ENCODE measurements at places on chromosomes 7 and 10.

DNA sequence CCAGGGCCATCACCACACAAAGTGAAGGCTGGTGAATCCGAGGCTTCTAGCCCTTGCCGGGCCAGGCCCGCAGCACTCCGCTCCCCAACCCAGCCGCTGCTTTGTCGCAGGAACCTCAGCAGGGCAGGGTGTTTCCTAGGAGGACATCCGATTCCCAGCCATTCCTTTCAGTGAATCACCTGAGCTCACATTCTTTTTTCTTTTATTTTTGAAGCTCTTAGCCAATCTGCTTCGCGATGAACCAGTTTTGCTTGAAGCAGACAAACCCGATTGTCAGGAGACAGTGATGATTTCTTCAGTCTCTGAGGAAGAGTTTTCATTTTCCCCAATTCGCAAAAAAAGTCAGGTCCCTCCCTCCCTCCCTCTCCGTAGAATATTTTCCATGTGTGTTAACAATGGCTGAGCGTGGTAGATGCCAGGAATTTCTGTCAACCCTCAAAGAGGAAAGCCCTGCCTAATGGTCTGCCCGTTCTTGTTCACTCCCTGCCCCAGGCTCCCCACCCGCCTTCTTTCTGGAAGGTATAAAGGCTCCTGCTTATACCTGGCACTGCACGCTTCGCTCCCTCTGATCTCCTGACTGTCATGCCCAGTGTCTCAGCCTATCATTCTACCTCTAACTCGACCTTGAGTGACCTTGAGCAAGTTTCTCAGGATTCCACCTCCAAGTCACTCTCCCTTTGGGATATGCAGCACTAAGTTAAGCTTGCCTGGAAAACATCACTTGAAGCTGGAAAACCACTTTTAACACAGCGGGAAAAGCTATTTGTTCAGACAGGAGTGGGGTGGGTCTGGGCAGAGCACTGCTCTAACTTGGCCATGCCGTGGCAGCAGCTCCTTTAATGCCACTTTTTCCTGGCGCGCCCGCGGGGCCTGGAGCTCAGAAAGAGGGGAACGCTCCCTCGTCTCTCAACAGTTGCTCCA is 35.1 kb downstream of the EGFR start:
- DNase-seq, result no peak

DNA sequence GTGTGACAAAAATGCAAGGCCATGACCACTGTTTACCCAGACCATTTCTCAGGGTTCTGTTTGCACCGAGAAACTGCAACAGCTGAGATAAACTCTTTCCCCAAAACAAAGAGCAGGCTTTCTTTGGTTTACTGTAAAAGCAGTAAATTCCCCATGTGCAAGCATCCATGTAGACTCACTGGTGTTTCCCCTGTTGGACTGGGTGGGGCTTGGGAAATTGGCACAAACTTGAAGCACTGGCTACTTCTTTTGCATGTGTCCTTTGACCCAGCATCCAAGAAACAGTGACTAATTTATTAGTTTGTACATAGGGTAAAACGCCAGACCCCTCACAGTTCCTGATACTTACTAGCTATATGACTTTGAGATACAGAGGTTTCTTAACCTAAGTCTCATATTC is 12.3 kb downstream of the IQUB start:
- DNase-seq, result peak; percentile 36

DNA sequence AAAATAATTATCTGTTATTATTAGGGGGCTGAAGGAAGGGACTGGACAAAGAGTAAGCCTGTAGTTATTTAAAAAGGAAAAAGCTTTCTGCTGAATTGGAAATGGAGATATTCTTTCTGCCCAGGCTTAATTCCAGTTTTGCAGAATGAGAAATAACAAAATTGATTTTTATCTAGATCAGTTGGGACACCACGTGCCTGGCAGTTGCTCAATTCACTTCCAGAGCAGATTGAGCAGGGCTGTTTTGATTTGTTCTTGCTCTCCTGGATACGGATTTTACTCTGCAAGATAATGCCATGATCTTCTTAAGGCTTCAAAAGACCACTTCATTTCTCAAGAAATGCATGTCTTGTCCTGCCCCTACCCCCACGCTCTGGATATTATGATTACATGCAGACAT is 524.3 kb downstream of the TCERG1L start:
- DNase-seq, result no peak

DNA sequence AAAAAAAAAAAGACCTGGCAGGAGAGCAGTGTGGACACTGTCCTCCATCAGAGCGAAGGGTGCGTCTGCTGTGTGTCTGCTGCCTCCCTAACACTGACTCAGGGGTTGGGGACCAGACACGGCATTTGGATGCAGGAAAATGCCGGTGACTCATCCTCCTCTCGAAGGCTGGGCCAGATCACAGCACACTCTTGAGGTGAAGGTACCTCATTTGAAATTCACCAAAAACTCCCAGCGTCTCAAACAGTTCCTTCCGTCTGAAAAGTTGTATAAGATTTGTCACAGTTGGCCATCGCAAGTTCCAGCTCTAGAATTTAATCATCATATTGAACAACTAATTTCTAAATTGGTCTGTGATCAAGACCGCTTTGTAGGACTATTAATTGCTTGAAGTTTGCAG is 118.1 kb upstream of the LYZL2 start:
- no peak for DNase-seq

DNA sequence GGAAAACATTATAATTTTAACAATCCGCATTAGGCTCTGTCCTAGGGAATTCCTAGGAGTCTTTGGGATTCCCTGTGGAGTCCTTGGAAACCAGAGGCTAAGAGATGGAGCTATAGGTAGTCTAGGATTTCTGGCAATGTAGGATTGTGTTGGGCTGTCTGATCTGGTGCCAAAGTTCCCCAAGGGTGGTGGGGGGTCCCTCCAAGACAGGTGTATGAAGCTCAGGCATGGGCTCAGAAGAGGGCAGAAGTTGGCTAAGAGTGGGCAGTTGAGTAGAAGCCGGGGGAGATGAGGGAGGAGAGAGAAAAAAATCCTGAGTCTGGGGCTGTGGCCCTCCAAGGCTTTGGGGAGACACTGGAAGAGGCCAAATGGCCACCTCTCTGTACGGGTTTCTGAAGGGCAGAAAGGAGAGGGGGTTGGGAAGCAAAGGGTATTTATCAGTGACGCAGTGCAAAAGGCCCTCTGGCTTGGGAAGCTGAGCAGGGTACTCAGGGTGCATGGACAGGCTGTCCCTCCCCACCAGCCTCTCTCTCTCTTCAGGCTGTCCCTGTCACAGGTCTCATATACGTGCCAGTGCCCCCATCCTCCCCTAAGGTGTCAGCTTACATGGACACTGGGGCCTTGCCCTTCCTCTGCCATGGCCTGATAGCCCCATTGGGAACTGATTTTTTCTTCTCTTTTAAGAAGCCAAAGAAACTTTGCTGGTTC is 929 bp downstream of the HOXA6 start:
- DNase-seq, result no peak

GRCh38 chr7:27277628-27278027 is 35.0 kb downstream of the EVX1 start:
- DNase-seq, result no peak

DNA sequence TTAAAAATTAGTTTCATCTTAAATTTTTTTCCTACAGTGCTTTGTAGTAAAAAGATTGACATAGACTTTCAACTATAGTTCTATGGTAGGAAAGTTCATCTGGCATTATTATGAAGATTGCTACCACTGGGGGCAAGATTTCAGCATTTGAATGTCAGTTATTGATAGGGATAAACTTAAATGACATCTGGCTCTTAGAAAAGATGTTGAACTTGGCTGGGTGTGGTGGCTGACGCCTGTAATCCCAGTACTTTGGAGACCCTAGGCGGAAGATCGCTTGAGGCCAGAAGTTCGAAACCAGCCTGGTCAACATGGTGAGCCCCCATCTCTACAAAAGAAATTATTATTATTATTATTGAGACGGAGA is 1.4 kb upstream of the TRA2A start:
- DNase-seq, result no peak

GRCh38 chr7:119232091-119232490 is 1007.6 kb downstream of the ANKRD7 start:
- no peak for DNase-seq

- DNase-seq, result no peak
Measured at GRCh38 chr7:50838675-50839377, 56.1 kb upstream of the GRB10 start.

DNA sequence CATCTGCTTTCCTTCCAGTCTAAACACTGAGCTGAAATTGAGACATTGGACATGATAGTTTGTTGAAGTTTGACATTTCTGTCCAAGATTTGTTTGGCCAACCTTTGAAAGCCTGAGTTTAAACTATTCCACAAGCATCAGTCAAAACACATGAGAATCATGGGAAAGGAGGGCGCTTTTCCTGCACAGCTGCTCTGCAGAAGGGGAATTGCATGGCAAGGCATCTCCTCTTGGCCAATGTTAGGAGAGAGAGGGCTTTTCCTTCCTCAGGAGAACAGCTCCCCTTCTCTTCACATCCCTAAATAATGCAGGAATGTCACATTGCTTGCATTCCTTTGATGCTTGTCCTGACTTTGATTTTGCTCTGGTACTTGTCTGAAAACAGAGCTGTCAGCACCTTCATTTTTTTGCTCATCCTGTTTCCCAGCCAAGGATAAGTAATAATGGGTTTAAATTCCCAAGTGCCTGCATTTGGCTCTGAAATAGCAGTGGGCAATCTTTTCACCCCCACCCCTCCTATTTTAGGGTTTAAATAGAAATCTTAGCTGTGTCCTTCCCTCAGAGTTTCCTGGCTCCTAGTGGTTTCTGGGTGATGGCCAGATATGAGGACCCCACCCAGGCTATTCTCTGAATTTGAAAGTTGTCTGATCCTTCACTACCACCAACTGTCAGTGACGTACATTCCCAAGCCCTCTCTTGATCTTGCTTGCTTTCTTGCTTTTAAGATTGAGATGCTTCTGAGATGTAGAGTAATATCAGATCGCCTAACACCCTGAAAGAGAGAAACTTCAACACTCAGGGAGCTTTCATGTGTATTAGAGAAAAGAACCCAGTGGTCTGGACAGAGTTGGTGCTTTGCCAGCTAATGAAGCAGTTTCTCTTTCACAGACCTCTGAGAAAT is 75.2 kb upstream of the NPVF start:
- no peak for DNase-seq

- DNase-seq, result no peak
Measured at GRCh38 chr10:72173262-72173618, 42.6 kb upstream of the ANAPC16 start.

GRCh38 chr10:125514206-125515162 is 168.5 kb downstream of the TEX36 start:
- no peak for DNase-seq

DNA sequence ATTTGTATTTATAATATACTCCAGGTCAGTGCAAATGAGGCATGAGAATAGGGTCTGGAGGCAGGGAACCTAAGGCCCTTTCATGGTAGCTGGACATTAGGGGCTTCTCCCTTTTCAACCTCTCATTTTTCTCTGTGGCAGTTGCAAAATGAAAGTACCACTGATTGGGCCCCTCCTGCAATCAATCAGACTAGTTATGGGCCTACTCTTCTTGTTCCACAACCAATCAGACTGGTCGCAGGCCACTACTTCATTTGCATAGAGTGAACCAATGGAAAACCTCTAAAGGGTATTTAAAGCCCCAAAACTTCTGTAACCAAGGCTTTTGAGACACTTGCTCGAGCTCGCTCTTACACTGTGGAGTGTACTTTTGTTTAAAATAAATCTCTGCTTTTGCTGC is 10.0 kb upstream of the PRPS1L1 start:
- no peak for DNase-seq

- no peak for DNase-seq
Measured at GRCh38 chr7:131321656-131322055, 6.0 kb upstream of the MKLN1 start.

DNA sequence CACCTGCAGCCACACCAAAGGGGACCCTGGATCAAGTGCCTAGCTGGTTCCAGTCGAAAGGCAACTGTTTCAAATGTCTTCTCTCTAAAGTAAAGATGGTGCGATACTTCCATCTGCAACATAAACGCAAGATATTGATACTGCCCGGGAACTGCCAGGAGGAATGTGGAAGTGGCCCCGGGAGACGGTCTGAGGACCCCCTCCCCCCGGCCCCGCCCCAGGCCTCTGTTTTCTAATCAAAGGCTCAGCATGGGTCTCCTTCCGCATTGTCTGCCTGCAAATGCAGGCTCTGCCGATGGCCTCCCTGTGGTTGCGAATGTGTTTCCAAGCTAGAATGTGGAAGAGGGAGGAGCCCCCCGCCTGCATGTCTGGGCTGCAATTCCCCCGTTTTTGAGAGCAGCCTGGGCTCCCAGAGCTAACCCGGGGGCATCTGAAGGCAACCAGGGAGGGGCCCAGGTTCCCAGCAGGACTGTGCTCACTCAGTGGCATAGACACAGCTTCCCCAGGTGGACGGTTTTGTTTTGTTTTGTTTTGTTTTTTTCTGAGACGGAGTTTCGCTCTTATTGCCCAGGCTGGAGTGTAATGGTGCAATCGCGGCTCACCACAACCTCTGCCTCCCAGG is 223.9 kb upstream of the PPP2R2D start:
- DNase-seq, result no peak

GRCh38 chr7:138882249-138882648 is 84.3 kb upstream of the ATP6V0A4 start:
- DNase-seq, result no peak

GRCh38 chr7:122135275-122135674 is 8.8 kb downstream of the AASS start:
- no peak for DNase-seq

DNA sequence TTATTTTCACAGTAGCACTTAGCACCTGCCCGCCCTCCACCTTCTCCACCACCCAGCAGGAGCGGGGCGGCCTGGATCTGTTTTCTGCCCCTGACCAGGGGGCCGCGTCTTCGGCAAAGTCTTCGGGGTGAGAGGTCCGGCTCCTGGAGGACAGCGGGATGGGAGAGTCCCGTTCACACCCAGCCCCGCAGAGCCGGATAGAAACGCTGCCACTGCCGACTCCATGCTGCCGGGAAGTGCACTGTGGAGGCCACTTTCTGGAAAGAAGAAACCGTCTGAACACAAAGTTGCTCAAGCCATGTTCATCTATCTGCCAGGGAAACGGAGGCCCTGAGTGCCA is 14.5 kb upstream of the ZNF273 start:
- DNase-seq, result no peak

GRCh38 chr7:7830122-7830878 is 111.9 kb upstream of the RPA3 start:
- DNase-seq, result no peak

DNA sequence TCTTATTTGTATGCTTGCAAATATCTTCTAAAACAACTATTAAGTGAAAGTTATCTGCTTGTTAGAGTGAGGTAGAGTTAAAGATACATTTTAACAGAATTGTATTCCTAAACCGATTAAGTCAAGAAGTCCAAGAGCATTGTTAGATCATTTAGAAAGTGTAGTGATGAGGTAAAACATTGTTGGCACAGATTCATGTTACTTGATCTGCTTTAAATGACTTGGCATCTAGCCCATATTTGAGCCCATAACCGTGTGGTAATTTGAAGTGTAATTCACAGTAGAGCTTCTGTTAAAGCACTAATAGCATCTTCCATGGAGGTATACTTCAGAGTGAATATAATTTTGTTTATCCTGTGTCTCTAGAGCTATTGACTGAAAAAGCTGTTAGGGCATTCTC is 62.1 kb downstream of the PTEN start:
- no peak for DNase-seq

Data from left renal pelvis (tissue), 4 donors.